ENCODE measurements at places on chromosomes 3 and 15.

DNA sequence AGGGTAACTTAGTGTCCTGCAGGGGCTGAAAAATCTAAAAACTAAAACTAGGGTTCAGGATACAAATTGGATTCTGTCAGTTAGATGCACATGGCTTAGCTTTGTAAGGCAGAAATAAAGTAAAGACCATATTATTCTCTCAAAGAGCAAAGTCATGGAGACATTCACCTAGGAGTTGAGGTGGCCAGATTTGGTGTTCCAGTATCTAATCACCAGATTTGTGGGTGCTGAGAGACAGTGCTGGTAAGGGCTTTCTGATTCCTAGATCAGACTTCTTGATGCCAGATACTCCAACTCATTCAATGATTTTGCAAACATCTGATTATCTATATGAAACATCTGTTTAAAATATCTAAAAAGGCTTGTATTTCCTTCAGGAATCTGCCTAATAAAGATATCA is 28.3 kb upstream of the TBC1D5 start:
- no peak for DNase-seq

GRCh38 chr15:43235536-43235935 is 14.7 kb upstream of the EPB42 start:
- no peak for DNase-seq

DNA sequence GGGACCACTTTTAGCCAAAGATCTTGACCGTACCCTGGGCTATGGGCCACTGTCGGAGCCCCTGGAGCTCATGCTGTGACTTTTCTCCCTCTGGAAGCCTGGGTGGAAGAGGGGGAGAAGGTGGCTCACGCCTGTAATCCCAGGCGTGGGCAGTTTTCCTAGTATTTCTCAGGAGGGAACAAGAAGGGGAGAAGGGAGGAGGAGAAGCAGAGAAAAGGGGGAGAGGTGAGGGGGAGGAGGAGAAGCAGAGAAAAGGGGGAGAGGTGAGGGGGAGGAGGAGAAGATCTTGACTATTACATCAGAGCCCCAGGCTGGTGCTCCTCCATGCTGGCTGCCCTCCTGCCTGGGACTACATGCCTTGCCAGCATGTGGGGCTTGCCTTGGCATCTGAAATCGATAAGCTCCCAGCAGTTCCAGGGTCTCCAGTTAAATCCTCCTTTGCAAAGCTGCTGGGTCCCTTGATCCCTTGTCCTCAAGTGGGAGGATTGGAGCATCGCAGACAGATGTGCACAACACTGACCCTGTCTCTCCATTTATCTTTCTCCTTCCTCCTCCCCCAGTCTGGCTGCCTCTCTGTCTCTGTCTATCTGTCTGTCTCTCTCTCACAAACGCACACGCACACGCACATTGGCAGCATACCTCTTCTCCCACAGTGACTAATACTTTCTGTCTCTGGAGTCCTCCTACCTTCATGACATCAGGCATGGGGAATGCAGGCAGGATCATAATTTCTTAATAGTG is 41.6 kb downstream of the MRAS start:
- no peak for DNase-seq

GRCh38 chr3:136750897-136751315 is 1.3 kb downstream of the STAG1 start:
- no peak for DNase-seq

GRCh38 chr15:89115547-89115946 is 27.3 kb downstream of the ABHD2 start:
- no peak for DNase-seq

DNA sequence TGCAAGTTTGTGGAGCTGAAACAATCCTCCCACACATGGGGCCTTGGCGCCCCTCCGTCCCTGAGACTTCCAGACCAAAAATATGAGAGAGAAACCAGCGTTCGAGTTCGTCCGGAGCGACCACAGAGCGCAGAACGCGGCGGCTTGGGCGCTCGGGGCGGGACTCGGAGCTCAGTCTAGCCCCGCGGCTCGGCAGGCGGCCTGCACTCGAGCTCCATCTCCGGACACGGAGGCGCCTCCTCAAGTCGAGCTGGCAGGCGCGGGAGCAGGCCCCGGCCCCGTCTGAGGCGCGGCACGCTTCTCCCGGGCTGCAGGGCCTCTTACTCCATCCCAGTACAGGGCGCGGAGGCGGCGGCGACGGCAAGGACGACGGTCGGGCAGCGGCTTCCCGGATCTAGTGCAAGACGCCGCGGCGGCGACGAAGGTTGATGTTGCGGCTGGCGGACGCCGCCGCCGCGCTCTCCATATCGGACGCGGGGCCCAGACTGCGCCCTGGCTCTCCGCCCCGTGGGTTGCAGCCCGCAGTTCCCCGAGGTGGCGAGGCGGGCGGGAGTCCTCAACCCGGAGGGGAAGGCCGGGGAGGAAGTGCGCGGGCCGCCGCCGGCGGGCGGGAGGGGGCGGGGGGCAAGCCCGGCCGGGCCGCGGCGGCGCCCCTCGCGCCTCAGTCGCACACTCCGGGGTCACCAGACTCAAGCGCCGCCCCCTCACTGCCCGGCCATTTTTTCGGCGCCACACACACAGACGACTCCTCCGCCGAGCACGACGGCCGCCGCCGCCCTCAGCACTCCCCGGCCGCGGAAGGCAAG is 674 bp downstream of the MSL2 start:
- peak; percentile 67 for DNase-seq

DNA sequence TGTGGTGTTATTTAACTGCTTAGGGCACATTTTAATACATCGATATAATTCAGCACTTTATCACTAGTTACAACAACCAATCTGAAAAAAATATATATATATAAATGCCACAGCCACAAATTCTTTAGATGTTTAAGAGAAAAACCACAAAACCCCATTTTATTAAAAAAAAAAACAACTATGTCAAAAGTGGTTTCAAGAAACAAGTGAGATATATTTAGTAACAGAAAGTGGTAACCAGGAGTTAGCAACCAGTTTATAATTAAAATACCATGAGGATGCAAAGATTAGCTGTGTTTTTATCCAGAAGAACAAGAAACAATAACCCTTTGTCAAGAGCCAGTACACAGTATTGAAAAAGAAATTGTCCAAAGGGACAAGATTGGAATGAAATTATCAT is 14.8 kb upstream of the DIPK2A start:
- no peak for DNase-seq

- no peak for DNase-seq
Observed at GRCh38 chr3:156180077-156180476, 59.7 kb downstream of the KCNAB1 start.

GRCh38 chr15:42456531-42456930 is 34.4 kb downstream of the ZNF106 start:
- DNase-seq = no peak

GRCh38 chr3:159253860-159254259 is 452.0 kb downstream of the MFSD1 start:
- no peak for DNase-seq

- DNase-seq = no peak
Observed at GRCh38 chr3:186109897-186110803, 1.3 kb upstream of the ETV5 start.

DNA sequence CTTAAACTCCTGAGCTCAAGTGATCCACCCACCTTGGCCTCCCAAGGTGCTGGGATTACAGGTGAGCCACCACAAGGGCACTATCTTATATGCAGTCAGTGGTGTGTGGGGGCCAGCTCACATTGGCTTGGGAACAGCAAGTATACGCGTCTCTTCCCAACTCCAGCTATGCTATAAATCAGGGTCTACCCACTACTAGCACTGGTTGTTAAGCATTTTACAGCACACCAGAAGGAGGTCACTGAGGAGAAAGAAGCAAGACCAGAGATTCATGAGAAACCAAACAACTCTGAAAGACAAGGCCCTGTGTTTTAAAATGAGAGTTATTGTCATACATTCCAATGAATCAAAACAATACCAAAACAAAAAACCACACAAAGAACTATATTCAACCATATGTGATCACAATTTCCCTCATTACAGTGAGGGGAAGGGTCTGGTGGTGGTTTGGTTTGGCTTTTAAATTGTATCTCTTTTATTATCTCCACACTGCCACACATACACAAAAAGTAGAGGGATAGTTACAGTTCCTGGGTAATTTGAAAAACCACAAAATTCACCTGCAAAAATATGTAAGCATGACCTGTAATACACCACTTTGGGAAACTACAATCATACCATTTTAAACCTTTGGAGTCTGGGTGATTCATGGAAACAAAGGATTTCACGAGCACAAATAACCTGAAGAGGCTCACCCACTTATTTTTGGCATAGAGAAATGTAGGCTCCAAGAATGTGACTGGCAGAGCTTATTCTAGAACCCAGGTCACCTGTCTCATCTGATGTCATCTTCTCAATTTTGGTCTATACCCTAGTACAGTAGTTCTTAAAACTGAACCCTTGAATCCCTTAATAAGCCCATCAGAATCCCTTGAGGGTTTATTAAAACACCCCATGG is 5.2 kb downstream of the MAGI1 start:
- DNase-seq = no peak

DNA sequence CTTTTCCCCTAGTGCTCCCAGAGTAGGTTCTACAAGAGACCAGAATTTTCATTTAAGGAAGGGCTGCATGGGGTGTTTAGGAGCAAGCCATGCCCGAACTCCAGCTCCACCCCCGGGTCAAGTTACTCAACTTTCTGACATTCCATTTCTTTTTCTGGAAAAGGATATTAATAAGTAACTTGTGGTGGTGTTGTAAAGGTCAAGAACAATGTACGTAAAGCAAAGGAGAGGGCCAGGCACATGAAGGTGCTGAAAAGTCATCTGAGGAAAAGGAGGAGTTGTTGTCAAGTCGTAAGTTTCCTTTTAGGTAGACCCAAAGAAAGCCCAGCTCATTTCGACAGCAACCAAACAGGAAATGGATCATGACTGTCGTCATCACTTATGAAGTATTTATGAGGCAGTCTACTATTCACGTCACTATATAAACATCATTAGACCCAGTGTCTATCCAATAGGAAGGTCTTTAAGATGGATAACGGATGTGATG is 319.6 kb upstream of the IL12A start:
- DNase-seq = no peak

DNA sequence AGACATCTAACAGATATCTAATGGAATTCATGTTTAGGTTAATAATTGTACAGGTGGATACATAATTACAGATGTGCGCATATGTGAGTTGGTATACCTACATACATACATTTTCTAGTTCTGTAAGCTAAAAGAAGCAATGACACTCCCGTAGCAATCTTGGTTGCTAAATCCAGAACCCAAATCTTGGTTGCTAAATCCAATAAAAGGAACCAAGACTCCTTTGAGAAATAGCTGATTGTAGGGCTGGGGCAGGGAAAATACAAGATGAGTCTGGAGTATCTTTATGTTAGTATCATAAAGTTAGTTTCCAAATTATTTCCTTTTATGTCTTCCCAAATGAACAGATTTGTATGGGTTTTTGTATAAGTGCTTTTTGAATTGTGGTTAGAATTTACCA is 135.2 kb downstream of the TMCC1 start:
- DNase-seq = no peak

DNA sequence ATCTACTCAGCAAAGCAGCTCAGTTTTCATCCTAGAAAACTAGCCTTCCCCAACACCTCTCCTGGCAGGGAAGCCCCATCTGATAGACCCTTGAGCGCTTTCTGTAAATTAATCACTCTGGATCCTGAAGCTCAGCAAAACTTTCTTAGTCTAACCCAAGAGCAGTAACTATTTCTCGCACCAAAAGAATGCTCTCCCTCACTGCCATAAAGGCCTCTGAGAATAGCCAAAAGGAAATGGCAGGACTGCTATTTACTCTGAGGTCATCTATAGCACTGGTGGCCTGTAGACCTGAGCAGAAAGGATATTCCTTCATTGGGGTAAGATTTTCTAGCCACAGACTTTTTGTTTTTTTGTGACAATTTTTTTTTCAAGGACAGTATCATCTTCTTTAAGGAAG is 345.8 kb upstream of the ADAMTS9 start:
- DNase-seq = no peak

- no peak for DNase-seq
Observed at GRCh38 chr3:44292276-44292675, 46.3 kb upstream of the TCAIM start.

- DNase-seq = no peak
Observed at GRCh38 chr15:67039384-67040075, 25.9 kb upstream of the SMAD3 start.

GRCh38 chr3:74636981-74637380 is 22.5 kb upstream of the CNTN3 start:
- no peak for DNase-seq

DNA sequence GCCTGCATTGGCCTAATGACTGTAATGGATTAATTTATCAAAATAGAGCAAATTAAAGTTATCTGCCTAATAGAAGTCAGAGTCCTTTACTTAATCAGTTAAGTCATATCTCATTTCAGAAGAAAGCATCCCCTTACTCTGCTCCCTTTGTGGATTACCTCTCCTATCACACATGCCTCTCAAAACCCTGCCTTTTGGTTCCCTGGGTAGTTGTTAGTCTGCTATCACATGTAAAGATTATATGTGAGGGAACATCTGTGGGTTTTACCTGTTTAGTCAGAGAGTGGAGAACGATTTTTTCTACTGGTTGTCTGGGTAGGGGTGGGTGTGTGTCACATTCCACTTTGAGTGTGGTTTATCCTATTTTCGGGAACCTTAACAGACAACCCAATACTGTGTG is 16.4 kb downstream of the UBE2E2 start:
- no peak for DNase-seq

GRCh38 chr3:70247955-70248354 is 64.5 kb downstream of the MDFIC2 start:
- no peak for DNase-seq

Data from NCI-H1694 (cell line).